CD4-positive, alpha-beta T cell treated with Interleukin-1 beta for 1 hour (primary cell): ENCODE measurements at places on chromosomes 5 and 9.
A peak's percentile ranks its signal among the peaks of the same experiment; 100 is the strongest.

GRCh38 chr5:95989283-95990048, 27.8 kb upstream of the ELL2 start:
- no peak for DNase-seq

DNA sequence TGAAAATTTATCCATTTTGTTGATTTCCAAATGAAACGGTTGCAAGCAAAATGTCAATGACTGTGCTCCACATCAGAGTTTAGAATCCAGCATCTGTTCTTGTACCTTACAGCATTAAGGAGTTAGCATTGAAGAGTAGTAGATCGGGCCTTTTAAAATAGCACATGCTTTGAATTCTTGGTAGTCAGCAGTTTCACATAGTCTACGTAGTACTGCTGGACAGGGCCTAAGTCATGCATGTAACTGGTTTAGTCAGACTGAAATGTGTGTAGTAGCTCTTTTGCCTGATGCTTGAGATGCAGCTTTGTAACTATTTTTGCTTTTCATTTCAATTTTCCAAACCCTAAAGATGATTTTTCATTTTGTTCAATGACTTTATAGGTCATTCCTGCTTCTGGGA, 19.8 kb downstream of the LECT2 start:
- DNase-seq: no peak

DNA sequence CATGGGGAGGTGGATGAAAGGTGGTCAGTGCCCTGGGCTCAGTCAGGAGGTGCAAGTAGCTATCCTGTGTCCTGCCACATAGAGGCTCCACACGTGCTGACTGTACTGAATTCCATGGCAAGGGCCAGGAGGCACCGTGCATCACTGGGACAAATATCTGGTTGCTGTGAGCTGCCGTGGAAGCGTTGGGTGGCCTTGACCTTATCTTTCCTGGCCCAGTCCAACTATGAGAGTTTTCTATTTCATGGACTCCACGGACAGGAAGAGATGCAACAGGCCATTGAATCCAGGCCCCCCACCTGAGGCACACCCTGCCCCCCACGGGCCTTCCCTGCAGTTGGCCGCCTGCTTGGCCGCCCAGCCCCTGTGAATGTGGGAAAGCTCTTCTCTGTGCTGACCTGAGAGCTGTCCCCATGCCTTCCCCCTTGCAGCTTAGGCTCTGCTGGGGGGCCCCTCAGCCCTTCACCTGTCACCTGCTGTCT, 1.7 kb downstream of the GRHPR start:
- no peak for DNase-seq

- DNase-seq: no peak
Measured at GRCh38 chr5:18799482-18800128, 1165.3 kb downstream of the TAF11L14 start.

- no peak for DNase-seq
Measured at GRCh38 chr9:38732885-38733284, 13.0 kb upstream of the FAM240B start.

DNA sequence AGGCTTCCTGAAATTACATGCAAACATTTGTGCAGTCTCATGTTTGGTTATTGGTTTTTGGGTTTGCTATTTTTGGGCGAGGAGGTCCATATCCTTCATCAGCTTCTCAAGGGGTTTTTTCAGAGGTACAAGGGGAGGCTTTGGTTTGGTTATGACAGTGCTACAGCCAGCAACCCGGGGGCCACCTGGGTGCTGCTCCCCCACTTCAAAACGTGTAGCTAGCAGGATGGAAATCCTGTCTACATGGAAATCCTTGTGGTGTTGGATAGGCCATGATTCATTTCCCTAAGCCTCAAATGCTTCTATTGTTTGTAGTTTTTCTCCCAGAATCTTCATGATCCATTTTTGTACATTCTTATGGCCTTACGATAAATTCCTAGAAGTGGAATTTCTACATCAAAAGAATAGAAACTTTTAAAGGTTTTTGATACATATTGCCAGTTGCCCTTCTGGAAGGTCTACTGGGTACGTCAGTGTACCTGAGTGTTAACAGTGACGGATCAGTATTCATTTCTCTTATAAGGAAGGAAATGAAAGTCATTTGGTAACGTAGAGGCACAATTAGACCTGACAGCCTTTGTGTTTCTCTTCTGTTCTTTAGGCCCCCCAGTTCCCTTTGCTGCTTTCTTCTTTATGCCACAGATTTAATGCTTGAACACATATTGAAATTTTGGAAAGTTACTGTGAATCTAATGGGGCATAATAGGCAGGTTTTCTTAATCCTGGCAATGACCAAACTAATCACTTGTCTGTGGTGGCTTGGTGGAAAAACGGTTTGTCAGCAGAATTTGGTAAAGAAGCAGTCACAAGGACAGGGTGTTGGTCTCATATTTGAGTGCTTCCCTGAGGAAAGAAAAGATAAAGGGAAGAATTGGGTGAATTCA, 69.7 kb upstream of the ABL1 start:
- DNase-seq: no peak

DNA sequence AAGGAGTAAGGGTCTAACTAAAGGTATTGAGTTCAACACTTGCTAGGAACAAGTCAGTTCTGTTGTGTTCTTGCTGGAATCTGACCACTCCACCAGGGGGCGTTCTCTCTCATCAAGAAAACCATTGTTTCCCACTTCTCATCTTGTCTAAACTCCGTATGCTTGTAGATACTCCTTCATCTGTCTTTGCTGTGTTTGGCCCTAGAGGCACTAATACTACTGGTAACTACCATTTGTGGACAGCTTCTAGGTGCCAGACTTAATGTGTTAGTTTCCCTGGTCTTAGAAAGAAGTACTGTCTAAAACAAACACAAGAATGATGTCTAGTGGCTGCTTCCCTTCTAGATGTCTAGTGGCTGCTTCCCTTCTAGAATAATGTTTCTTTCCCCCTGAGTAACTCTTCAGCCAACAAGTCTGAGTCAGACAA, 18.7 kb upstream of the PTPDC1 start:
- DNase-seq: peak; percentile 66

DNA sequence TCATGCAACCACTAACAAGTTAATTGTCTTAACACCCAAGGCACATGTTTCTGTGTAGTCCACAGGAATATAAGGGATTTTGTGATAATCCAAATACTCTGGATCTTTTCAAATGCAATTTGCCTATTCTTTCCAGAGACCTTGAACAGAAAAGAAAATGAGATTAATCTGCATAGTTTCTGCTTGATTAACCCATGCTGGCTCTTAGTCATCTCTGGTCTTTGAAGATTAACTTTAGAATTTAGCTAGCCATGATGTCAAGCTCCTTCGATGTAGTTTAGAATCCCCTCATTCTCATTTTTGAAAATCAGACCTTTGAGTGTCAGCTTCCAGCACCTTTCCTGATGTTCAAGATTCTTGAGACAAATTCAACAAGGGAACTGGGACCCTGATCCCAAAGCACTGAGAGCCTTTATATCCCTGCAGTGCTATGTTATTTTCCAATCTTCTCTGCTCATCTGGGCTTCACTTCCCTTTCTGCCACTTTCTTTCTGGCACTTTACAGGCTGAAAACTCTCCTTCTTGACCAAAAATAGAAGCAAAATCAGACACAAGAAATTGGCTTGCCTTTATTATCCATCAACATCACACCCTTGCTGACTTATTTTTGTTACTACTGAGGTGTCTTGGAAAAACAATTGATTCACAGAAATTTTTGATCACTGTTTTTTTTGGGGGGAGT, 155.5 kb downstream of the PALM2AKAP2 start:
- DNase-seq: no peak

GRCh38 chr9:93617273-93617672, 40.9 kb downstream of the PHF2 start:
- no peak for DNase-seq

DNA sequence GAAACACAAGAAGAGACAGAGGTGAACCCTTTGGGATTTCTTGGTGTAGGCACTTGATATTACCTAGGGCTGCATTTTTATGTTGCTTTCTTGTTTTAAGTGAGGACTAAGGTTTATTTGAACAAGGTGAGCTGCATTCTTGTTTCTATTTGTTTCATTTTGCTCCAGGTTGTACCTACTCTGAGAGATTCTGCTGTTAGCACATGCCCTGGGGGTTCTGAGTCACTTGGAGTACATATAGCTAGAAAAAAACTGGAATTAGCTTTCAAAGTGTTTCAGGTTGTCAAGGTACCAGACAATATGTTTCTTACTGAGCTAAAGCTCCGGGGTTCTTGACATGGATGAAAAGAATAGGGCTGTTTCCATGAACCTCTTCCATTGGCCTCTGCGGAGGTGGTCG, 299.4 kb downstream of the ICE1 start:
- no peak for DNase-seq

GRCh38 chr9:128894764-128895163, 12.8 kb downstream of the LRRC8A start:
- DNase-seq: no peak

- DNase-seq: peak; percentile 92
Measured at GRCh38 chr9:114385397-114386181, 2.2 kb downstream of the AKNA start.

- DNase-seq: no peak
Measured at GRCh38 chr5:57325678-57326397, 152.0 kb downstream of the GPBP1 start.

DNA sequence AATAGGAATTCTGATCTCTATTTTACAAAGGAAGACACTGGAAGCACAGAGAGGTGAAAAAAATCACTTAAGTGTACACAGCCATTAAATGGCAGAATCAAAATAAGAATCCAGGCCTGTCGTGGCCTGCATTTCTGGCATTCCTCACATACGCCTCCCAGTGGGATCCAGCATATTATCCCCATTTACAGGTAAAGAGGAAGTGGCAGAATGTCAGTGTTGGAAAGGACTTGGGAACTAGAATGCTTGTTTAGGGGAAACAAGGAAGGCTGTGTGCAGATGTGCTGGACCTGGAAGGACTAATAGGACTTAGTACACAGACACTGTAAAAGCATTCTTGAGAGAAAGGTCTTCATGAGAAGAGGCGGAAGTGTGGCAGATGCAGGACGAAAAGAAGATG, 241.8 kb downstream of the TRIM32 start:
- DNase-seq: no peak

DNA sequence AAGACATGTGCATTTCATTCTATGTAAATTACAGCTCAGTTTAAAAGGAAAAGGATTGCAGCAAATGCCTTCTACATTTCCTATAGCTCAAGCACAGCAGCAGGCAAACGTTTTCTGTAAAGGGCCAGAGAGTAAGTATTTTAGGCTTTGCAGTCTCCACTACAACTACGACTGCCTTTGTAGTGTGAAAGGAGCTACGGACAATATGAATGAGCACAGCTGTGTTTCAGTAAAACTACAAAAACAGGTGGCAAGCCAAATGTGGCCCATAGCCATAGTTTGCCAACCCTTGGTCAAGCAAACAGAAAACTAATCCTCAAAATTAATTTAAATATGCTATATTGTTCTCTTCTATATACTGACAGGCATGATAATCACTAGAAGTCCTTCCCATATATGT, 7.2 kb downstream of the PTBP3 start:
- DNase-seq: no peak

GRCh38 chr5:42993516-42994245, 46.4 kb downstream of the ANXA2R start:
- peak; percentile 75 for DNase-seq
